ENCODE measurements at places on chromosomes 7 and 10. TPM values are rescaled to one million over a fixed set of nuclear protein-coding genes. Genes with fewer than 3 reads are reported as not detected.

CARD11 gene
- 0.02 TPM for polyA plus RNA-seq

FAM3C gene
- 60.8 TPM for polyA plus RNA-seq

SPDYE11 gene
- polyA plus RNA-seq = not detected

MSS51 gene
- 0.78 TPM for polyA plus RNA-seq

AMZ1 gene
- polyA plus RNA-seq = 0.26 TPM

GRCh38 chr7:99460651-99461050, 5.3 kb downstream of the ATP5MF start:
- no peak for DNase-seq

- DNase-seq = no peak
Measured at GRCh38 chr7:155194382-155195140, 103.1 kb upstream of the INSIG1 start.

DNA sequence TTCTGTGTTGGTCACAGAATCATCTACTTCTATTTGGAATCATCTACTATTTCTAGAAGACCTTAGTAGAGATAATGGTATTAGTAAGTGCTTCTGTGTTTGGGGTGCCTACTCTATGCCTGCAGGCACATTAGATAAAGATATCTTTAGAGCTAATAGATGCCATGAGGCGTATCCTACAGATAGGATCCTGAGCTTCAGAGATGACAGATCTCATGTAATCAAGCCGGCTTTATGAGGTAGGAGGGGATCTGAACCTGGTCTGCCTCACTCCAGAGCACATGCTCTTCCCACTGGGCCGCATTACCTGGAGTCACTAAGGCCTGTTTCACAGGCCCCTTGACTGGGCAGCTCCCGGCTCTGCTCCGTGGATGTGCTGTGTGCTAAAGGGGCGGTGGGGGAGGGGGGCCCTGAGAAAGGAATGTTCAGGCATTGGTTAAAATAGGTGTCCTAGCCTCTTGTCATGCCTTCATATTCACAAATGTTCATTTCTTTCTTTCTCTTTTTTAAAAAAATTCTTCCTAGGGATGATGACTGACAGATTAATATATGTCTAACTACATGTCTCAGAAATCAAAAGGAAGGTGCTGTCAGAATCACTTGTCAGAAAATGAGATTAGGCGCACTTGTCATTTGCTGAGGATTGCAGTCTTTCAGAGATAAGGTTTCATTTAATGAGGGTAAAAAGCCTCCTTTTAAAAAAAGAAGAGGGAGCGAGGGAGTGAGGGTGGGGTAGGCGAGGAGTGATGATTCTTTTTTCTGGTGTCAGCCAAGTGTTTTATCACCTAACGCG, 458.0 kb upstream of the GALNT17 start:
- DNase-seq = no peak

DNA sequence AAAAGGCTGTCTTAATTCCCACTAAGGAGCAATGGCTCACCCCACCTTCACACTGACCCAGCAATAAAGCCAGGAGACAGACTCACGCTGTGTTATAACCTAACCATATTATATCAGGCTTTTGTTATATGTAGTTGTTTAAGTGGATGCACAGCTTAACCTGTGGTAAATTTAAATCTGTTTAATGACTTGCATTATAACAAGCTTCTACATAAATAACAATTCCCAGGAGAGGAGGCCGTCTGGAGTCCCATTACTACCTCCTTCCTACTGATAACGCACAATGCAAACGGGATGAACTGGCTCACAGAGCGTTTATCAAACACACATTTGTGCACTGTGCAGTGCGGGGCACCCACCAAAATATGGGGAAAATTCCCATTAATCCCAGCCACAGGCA, 102.1 kb upstream of the MGMT start:
- DNase-seq = no peak

DNA sequence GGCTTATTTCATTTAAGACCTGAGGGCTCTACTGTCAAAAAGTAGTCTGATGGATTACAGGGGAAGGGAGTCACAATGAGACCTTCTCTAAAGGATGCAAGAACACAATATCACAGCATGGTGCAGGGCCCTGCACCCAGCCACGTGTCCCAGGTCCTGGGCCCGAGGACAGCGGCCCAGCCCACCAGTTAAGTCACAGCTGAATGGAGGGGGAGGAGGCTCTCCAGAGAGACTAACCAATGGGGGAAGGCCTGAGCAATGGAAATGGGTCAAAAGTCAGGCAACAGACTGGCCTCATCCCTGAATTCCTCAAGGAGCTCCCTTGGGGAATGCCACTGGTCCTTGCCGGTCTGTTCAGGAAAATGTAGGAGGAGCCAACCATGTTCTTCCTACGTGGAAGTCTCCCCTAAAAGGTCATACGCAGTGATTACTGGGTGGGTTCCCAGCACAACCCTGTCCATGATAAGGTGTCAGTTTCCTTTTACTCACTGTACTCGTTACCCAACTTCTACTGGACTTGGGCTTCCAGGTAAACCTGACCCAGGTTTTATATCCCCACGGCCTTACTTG, 28.3 kb downstream of the CCDC3 start:
- DNase-seq = no peak

DNA sequence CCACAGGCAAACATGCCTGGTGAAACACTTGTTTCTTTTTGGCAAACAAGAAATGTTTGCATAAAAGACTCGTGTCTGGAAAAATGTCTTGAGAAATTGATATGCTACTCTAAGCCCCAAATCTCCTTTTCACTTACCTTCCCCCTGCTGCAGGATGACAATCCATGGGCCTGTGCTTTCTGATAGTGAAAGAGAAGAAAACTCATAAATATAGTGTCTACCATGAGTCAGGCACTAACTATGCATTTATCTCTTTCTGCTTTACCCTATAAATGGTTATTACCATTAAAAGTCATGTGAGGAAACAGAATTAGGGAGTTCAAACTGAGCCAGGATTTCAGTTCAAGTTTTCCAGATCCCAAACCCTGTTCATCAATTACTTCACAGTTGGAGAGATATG, 6.6 kb upstream of the TARP start:
- no peak for DNase-seq

GRCh38 chr7:130791746-130792145, 57.7 kb upstream of the KLF14 start:
- DNase-seq = no peak

DNA sequence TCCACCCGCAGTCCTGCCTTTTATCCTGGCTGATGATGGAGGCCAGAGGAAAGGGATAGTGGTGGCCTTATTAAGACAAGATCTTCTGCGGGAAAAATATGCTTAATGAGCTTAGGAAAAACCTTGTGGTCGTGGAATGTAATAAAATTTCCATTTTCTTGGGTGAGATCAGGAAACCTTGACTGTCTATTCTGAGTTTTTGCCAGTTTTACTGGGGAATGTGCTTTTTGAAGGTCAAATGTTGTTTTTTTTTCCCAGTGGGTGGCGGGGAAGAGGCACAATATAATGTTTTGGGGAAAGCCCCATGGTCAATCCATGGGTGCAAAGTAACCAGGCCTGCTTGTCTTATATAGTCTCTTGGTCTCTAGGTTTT, 118.5 kb downstream of the CREB5 start:
- no peak for DNase-seq

- DNase-seq = peak; percentile 74
Measured at GRCh38 chr10:110311357-110311949, 6.7 kb upstream of the SMNDC1 start.

DNA sequence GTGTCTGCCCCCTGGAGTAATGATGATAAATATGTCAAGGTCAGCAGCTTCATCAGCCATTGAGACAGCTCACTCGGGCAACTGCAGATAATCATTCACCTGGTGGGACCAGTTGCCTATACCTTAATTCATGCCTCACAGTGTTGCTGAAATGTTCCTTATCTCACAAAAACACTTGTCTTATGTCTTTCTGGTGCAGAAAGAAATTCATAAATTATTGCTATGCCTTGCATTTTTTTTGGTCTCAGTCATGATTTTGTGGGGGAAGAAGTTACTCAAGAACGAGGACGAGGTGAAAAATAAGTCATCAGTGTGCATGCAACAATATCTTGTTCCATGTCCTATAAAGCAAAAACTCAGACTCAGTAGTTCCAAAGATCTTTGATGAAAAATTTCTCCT, 16.0 kb downstream of the TRIL start:
- DNase-seq = no peak

Measured in fibroblast of lung (primary cell).